ENCODE measurements at places on chromosomes 16 and 17.

DNA sequence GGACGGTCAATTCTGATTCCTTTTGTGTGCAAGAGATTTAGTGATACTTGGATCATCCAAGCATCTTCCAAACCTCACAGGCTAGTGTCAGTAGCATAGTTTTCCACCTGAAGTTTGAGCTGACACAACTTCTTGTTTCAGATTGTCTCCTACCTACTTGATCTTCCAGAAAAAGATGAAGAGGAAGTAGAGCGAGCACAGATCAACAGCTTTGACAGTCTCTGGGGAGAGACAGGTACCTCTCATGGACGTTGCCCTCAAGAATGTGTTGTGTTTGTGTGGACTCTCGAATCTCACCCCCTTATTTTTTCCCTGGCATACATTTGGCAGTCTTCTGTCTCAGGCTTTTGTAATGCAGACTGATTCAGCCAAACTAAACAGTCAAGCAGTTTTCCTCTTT, 47.4 kb downstream of the CYB561 start:
- DNase-seq: no peak

- DNase-seq: no peak
These were observed 5.1 kb downstream of the NUDT16L1 start for GRCh38 chr16:4698321-4699045.

GRCh38 chr16:89422527-89422904, 67.8 kb downstream of the ANKRD11 start:
- no peak for DNase-seq

- no peak for DNase-seq
These were observed 147.1 kb downstream of the SALL1 start for GRCh38 chr16:51003850-51004566.

DNA sequence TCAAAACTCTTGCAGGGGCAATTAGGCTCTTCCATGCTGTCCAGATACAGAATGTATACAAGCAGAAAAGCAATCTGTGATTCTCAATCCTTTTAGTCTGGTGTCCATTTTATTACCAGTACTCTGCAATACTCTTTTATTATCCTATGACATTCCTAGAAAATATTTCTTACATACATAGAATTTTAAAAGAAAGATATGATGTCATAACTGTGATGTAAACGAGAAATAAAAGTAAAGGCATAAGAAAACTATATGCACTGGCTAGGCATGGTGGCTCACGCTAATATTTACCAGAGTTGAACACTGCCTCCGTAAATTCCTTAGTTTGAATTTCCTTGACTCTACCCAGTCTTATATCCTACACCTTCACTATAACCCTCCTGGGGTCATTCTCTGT, 55.0 kb downstream of the EFCAB5 start:
- DNase-seq: no peak

DNA sequence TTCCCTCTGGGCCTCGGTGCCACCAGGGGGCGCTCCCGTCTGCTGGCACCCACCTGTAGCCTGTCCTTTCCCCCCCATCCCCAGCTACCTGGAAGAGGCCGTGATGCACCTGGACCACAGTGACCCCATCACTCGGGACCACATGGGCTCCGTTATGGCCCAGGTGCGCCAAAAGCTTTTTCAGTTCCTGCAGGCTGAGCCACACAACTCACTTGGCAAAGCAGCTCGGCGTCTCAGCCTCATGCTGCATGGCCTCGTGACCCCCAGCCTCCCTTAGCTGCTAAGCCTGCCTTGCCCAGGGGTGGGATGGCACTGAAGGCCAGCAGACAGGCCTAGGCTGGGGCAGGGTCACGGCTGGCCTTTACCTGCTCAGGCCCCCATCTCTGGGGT, 818 bp upstream of the NRN1L start:
- no peak for DNase-seq

- no peak for DNase-seq
These were observed 61.3 kb downstream of the CDRT4 start for GRCh38 chr17:15406081-15406480.

- DNase-seq: no peak
These were observed 184.4 kb downstream of the MSI2 start for GRCh38 chr17:57440522-57441269.

DNA sequence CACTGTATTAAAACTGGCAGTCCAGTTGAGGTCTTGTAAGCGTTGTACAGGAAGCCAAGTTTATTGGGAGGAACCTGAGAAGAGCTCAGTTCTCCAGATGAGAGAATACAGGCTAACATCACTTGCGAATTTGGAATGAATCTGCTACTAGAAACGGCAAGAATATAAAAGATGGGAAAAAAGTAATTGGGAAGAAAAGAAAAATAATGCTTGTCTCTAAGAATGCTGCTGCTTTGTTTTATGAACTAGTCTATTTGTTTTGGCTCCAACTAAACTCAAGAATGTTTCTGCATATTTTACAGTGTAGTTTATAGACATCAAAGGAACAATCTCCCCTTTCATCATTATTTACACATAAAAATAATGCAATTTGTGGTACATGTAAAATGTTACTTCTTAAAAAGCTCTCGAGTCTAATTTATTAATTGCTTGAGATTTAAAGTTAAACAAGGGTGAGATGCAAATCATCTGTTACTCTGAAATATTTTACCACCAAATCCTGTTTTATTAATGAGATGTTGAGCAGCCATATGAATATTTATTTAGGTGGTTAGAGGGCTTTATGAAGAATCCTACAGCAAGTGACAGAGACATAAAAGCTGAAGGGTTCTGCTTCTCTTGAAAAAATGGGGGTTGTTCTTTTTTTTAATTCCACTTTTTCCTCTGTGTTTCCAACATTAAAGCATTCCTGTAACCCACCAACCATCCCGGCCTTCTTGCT, 162.1 kb upstream of the AXIN2 start:
- no peak for DNase-seq

GRCh38 chr16:73997340-73997711, 299.3 kb upstream of the PSMD7 start:
- no peak for DNase-seq

DNA sequence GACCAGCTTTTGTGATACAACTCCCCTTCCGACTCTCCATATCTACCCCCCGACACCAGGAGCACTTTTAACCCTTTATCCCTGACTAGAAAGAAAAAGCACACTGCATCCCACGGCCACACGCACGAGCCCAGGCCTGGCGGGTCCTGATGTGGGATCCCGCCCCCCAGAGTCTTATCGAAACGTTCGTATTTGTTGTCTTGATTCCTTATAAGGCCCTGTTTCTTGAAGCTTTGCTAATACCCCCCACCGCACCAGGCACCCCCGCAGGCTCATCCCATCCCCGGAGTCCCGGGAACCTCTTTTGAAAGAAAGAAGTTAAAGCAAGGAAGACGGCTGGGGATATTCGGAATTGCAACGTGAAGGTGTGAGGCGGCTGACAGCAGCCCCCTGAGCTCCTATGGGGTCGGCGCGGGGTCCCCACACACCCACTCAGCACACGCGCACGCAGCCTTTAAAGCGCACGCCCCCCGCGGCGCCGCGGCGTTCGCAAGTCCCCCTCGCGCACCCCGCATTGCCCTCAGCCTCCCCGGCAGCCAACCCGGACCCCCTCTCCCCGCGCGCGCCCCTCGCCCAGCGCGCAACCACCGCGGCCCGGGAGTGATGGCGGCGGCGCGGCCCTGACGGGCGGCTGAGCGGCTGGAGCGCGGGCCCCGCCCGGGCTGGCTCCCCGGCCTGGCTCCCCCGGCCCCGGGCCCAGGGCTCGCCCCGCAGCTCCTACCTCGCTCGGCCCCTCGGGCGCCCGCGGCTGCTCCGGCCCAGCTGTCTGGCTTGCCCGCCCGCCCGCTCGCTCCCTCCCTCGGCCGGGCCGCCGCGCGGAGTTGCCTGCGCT, 448 bp downstream of the STAT5B start:
- DNase-seq: no peak

DNA sequence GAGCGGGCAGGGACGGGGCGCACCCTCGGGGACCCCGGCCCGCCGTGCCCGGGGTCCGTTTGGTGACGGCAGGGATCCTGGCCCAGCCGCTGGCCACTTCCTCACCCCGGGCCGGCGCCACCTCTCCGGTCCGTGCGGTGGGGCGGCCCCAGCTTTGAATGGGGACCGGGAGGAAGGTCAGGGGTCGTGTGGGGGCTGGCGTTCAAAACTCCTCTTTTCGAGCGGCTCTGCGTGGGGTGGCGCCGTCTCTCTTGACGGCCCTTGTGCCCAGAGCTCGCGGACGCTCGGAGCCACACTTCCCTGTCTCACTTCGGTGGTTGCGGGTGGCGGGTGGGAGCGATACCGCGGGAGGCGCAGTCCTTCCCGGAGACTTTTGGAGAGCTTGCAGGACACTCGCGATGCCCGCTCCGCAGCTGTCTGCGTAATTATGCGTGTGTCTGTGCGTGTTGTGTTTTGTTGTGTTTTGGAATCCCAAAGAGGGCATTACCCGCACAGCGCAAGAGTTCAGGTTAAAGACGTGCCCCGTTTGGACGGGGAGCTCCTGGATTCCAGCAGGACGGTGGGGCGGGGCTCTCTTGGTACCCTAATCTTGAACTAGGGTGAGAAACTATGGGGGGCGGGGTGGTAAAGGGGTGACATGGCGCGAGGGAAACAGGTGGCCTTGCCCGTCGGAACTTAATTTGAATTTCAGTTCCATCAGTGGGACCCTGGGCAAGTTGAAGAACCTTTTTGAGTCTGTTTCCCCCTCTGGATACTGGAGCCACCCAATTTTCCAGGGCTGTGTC, 637 bp downstream of the PLCG2 start:
- no peak for DNase-seq

DNA sequence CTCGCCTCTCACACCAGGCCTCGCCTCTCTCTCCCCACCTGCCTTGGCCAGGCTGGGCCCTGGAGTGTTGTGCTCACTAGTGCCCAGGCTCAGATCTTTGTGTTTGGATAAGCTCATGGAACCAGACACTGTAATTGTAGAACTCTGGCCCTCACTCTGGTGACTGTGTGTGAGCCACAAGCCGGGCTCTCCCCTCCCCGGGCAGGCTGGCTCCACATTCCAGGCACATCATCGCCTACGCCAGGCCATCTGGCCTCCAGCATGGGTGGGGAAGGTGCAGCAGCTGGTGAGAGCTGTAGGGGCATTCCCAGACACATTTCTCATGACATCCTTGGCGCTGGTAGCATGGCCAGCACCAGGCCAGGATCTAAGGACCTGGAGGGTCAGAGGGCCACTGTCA, 202.3 kb downstream of the RAB11FIP4 start:
- no peak for DNase-seq

DNA sequence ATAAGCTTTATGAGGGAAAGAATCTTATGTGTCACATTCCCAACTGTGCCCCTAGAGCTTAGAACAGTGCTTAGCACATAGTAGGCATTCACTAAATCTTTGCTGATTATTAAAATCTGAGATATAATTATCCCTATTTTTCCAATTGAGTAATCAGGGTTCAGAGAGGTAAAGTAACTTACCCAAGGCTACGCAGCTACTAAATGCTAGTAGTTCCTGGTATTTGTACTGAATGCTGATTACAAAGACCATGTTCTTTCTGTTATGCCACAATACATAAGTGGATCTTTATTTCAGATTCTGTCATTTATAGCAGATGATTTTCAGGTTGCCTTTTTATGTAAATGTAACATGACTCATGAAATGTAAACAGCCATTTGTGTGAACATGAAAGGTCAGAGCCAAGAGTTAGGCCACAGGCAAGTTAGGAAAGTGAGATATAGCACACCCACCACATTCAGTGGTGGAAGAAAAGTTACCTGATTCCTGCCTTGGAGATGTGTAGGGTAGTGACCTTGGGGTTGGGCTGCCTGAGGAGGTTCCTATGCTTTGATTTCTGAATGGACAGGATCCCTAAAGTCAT, 77.2 kb downstream of the FTO start:
- DNase-seq: no peak

- peak; percentile 67 for DNase-seq
These were observed 27.6 kb upstream of the PITPNA start for GRCh38 chr17:1590029-1590746.

DNA sequence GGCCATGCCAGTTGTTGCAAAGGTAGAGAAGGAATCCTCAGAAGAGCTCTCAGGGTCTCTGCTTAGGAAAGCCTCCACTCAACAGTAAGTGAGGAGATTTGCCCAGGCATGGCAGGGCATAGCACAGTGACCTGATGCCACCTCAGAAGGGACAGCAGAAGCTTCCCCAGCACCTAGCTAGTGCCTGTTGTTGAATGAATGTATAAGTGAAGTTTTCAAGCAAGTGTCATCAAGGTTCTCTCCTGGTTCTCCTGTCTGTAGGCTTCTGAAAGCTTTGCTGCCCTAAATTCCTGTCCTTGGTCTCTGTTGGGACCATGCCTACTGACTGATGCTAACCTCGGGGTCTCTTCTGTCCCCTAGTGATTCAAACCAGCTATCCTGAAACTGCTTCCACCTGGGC, 114.9 kb upstream of the TBX2 start:
- no peak for DNase-seq

GRCh38 chr16:80664786-80665185, 124.0 kb downstream of the DYNLRB2 start:
- DNase-seq: no peak
